ENCODE measurements at places on chromosomes 1 and 21.

DNA sequence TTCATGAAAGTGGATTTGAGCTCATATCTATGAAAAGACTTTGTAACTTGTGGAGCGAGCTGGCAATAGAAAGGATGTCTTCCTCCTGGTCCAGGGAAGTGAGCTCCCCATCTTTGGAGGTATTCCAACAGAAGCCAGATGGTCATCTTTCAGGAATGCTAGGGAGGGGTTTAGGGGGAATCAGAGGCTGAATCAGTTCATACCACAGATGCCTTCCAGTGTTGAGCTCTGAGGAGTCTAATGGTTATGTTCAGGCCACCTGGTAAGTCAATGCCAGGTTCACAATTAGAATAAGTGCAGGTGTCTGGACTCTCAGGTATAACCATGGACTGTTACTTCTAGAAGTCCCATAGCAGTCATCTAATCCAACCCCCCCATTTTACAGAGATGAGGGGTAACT, 119.1 kb downstream of the ACTL8 start:
- no peak for DNase-seq

GRCh38 chr1:221274373-221274772, 395.1 kb downstream of the HLX start:
- no peak for DNase-seq

DNA sequence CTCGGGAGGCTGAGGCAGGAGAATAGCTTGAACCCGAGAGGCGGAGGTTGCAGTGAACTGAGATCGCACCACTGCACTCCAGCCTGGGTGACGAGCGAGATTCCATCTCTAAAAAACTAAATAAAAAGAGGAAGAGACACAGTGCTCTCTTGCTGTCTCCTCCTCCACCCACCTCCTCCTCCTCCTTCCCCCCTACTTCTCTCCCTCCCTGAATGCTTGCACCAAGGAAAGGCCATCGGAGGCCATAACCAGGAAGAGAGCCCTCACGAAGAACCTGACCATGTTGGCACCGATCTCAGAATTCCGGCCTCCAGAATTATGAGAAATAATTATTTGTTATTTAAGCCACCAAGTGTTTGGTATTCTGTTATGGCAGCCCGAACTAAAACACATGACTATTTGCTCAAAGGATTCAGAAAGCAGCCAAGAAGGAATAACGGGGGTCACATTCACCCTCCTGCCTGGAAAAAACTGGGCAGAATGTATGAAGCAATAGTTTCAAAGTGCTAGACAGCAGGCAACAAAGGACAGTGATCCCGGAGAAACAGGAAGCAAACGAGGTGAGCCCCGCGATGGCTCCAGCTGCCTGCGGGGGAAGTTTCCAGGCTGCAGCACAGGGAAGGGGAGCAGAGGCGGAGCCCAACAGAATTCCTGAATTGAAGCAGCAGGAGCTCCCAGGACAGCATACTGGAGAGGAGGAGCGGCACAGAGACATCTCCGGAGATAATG, 35.8 kb downstream of the LDLRAD1 start:
- no peak for DNase-seq

DNA sequence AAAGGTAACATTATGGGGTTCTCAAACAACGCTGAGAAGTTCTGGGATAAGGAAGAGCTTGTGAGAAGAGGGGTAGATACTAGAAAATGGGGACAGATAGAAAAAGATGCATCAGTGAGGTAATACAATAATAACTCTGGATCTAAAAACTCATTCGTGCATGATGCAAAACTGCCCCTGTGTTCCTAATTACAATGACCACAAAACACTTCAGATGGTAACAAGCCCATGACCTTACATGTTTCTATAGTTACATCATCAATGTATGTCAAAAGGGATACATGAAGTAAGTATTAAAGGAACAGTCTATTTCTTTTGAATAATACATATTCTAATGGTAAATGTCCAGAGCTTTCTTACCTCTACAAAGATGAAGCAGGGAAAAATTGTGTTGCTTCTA, 110.6 kb upstream of the PLPPR5 start:
- DNase-seq: no peak

GRCh38 chr1:205971082-205971481, 27.8 kb upstream of the SLC26A9 start:
- no peak for DNase-seq

DNA sequence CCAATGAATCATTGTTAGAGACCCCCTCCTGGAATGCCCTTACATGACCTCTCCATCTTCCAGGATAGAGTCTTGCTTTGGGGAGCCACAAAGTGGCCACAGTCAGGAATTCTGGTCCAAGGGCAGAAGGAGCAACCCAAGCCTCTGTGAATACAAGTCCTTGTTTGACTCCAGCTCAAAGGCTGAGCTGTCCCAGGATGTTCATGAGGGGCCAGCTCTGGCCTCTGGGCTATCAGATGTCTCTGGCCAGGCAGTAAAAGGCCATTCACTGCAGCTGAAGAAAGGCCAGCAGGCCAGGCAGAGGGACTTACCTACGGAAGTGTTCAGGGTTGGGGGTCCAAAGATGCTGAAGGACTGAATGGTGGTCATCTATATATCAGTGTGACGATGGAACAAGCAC, 98.3 kb upstream of the IPO9 start:
- no peak for DNase-seq

DNA sequence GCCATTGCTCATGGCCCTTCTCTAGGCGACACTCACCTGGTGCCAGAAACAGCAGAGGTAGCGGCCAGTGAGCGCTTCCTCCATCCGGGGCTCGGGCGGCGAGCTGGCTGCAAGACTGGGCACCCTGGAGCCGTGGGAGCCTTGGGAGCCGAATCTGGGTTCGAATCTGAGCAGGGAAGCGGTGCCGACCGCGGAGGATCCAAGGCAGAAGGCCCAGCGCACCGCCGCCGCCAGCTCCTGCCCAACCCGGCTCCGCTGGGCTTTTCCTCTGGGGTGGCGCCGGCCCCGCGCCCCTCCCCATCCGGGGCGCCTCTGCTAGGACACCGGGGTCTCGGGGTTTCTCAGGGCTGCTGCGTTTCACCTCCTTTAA, 1.7 kb upstream of the PRDM16 start:
- DNase-seq: no peak

GRCh38 chr1:59104191-59104760, 192.6 kb upstream of the FGGY start:
- DNase-seq: no peak

- DNase-seq: no peak
These were observed 22.0 kb upstream of the KCTD3 start for GRCh38 chr1:215545096-215545495.

DNA sequence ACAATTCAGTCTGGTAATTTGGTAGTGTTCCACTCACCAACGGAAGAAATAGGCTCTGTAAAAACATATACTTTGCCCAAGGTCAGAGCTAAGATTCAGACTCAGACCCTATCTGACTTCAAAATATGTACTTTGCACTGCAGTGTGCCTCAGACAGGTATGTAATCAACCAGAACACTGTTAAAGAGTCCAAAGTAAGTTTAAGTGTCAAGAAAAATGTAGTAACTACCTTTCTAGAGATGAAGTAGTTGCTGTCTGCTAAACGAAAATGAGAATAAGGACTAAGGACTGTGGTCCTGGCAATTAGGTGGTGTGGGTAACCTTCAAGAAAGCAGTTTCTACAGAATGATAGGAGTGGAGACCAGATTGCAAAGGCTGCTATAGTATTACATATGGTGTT, 61.1 kb downstream of the RPAP2 start:
- DNase-seq: no peak

GRCh38 chr21:34054259-34054658, 19.1 kb upstream of the MRPS6 start:
- DNase-seq: no peak

GRCh38 chr1:21278208-21278859, 11.9 kb downstream of the ECE1 start:
- DNase-seq: no peak

- no peak for DNase-seq
These were observed 43.7 kb downstream of the RHOU start for GRCh38 chr1:228778961-228779360.

- no peak for DNase-seq
These were observed 111.3 kb downstream of the TGFB2 start for GRCh38 chr1:218456444-218456843.

DNA sequence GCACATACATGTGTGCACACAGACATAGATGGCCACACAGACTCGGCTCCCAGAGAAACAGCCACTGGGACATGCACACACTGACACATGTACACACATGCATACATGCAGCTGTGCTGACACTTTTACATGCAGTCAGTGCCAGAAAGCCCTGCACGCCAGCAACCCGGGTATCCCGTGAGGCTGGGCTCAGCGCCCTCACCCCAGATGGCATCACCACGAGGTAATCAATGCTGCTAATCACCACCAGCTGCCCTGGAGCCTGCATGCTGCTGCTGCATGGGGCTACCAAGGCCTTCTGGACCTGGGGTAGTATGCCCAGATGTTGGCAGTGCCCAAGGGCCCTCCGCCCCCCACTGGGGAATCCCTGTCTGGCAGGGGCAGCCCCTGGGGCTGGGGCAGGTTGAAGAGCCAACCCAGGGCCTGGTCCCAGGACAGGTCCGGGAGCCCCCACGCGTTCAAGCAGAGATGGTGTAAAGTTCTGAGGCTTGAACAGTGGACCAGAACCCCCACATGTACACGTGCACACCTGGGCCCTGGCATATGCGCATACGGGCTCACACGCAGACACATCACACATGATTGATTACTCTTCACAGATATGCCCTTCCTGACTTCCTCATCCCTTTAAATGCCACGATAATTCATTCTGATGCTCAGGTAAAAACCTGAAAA, 2.7 kb upstream of the COL16A1 start:
- no peak for DNase-seq

GRCh38 chr1:40907899-40908298, 45.7 kb upstream of the CITED4 start:
- DNase-seq: no peak

GRCh38 chr1:33043267-33044092, 6.8 kb upstream of the AK2 start:
- no peak for DNase-seq

DNA sequence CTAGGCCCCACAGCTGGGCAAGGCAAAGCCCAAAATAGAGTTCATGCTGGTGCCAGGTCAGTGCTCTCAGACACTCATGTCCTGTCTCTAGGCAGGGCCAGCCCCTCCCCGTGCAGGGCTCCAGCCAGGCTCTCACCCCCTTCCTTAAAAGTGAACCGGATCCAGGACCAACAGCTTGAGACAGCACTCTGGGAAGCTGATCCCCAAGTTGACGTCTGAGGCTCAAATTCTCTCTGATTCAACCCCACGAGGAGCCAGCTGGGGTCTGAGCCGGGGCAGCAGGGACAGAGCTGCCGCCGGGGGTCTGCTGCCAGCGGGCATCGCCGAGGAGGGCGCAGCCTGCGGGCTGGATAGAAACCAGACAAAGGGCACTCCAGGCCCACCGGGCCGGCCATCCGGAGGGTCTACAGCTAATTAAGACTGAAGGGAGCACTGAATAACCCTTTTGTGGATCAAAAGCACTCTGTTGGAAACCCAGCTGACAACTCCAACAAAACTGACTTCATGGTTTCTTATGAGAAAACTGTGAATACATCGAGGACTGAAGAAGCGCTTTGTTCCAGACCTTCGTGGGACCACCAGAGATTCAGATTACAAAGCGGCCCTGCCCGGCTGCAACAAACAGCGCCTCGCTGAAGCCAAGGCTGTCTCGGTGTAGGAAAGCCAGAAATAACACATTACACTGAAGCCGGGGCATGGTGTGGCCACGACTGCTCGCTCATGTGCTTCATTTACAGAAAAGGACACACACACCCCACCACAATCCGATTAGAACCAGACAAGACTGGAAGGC, 95.8 kb downstream of the PSMG1 start:
- DNase-seq: no peak

- no peak for DNase-seq
These were observed 3.0 kb upstream of the AIM2 start for GRCh38 chr1:159079525-159079924.

DNA sequence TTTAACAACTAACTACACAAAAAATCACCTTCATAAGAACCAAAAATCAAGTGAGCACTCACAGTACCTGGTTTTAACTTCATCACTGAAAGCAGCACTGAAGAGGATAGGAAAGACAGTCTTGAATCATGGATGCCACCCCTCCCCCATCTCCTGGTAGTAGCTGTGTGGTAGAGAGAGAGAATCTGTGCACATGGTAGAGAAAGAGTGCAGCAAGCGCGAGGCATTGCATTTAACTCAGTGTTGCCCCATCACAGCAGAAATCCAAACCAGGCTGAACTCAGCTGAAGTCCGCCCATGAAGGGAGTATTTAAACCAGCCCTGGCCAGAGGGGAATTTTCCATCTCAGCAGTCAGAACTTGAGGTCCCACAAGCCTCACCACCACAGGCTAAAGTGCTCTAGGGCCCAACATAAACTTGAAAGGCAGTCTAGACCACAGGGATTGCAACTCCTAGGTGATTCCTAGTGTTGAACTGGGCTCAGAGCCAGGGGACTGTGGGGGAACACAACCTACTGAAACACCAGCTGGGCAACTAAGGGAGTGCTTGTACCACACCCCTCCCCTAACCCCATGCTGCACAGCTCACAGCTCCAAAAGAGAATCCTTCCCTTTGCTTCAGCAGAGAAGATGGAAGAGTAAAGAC, 38.4 kb downstream of the VAV3 start:
- no peak for DNase-seq

GRCh38 chr1:39563669-39564068, 12.9 kb downstream of the PABPC4 start:
- no peak for DNase-seq

- no peak for DNase-seq
These were observed 88.2 kb downstream of the MIS18A start for GRCh38 chr21:32190493-32191144.

DNA sequence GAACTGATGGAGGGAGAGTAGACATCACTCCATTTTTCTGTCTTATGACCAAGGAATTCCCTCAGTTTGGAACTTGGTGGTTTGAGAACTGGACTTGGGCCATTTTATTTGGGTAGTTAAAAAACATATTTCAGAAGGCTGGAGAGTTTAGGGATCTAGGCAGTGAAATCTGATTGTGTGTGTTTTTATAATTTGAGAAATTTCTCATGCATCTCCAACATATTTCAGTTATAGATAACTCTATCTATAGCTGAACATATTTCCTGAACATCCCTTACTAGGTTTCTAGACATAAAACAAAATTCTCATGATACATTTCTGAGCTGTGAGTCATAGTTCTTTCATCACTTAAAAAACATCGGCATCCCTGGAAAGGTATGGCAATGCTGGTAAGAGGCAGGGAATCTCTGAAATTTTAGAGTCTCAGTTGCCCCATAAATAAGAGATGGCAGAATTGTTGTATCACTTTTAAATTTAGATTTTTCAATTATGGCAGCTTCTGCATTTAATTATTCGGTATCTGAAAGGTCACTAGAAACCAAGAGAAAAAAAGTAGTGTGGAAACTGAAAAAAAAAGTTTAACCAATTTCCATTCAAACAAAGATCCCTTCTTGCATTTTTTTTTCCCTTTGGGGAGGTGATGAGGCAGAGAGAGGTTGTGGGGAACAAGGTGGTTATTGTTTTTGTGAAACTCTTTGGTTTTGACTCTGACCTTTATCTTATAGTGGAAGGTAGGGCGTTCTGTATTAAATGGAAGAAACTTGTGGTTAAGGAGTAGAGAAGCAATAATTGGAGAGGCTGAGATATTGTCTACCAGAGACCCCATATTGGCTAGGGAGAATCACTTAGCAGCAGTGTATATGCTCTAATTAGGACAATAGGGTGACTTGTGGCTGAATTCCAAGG, 102.9 kb downstream of the FASLG start:
- no peak for DNase-seq

Measured in CD4-positive, alpha-beta T cell treated with Interleukin-17A for 4 hours (primary cell).